ENCODE measurements at places on chromosomes 4 and X.
A peak's percentile ranks its signal among the peaks of the same experiment; 100 is the strongest.

- H3K4me3 ChIP-seq, result no peak overlapping the region
- no peak for DNase-seq
- no peak overlapping the region for H3K27ac ChIP-seq
- H3K4me1 ChIP-seq, result no peaks in the 10 kb centered on the region
- H3K36me3 ChIP-seq, result no peaks in the 10 kb centered on the region
Measured at GRCh38 chrX:43096830-43097229, 318.9 kb upstream of the PPP1R2C start.

DNA sequence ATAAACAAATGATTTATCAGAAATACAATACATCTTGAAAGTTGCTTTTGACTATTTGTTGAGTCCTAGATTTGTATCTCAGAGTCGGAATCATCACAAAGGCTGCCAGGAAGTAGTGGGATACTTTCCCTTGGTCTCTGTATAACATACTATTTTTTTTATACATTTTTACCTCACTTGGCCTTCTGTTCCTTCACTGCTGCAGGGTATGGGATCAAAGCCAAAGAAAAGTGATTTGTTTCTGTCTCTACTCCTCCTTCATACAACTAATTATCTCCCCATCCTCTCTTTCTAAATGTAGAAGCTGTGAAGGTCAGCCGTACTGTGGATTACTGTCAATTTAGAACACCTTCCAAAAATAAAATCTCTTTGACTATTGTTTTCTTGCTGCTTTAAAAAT lies 24.9 kb downstream of the PALLD start:
- H3K4me3 ChIP-seq, result no peak overlapping the region
- no peaks in the 10 kb centered on the region for H3K4me1 ChIP-seq
- no peaks in the 10 kb centered on the region for H3K27me3 ChIP-seq
- no peak overlapping the region for H3K27ac ChIP-seq
- DNase-seq, result no peak

- H3K4me3 ChIP-seq, result no peak overlapping the region
- no peaks in the 10 kb centered on the region for H3K27me3 ChIP-seq
- no peaks in the 10 kb centered on the region for H3K4me1 ChIP-seq
- no peak overlapping the region for H3K27ac ChIP-seq
Measured at GRCh38 chr4:168797738-168798375, 212.2 kb downstream of the CBR4 start.

DNA sequence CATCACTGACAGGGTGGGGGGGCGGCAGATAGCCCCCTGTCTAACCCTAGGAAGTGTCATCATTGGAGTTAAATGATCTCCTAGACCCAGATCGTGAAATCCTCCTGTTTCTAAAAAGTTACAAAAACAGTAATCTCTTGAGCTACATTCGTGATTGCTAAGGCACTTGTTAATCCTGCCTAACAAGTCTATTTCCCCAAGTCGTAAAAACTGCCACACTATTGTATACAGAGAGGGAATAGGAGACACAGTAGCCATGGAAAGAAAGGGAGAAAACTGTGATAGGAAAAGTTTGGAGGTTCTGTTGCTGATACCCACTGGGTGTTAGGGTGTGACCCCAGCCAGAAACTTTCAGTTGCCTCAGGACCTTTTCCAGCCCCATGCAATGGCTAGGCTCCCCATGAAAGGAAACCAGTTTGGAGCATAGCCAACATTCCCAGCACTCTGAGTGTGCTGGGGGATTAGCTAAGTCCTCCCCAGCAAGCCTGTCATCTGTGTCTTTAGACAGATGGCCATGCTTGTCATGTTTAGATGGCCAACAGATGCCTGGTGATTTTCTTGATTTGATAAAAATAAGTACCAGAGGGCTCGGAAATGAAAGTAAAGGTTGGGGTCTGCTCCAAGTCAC lies 63.3 kb upstream of the ANXA10 start:
- H3K27ac ChIP-seq, result no peak overlapping the region
- H3K36me3 ChIP-seq, result no peaks in the 10 kb centered on the region
- H3K4me1 ChIP-seq, result no peaks in the 10 kb centered on the region
- no peaks in the 10 kb centered on the region for H3K27me3 ChIP-seq

- H3K27ac ChIP-seq, result no peak overlapping the region
- no peaks in the 10 kb centered on the region for H3K4me1 ChIP-seq
- H3K36me3 ChIP-seq, result no peaks in the 10 kb centered on the region
- H3K4me3 ChIP-seq, result no peak overlapping the region
Measured at GRCh38 chr4:18882468-18882867, 860.9 kb upstream of the LCORL start.

GRCh38 chr4:88022289-88022688 lies 14.9 kb downstream of the PKD2 start:
- DNase-seq, result no peak
- no peaks in the 10 kb centered on the region for H3K4me1 ChIP-seq
- no peaks in the 10 kb centered on the region for H3K27me3 ChIP-seq
- peaks cover 17% of the 10 kb centered on the region for H3K36me3 ChIP-seq

DNA sequence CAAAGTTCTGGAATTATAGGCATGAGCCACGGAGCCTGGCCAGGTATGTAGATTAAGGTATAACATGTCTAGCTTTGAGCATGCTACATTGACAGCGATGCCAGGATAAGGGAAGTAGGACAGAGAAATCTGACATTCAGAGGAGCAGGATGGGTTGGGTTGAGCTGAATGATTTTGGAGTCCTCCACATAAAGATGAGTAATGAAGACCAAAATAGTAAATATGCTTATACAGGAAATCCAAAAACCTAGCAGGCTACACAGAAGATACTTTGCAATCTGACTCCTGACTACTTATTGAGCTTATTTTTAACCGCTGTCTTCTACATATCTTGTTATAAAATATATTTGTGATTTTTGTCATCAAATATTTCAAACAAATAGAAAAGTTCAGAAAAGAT lies 69.7 kb downstream of the PDGFC start:
- no peaks in the 10 kb centered on the region for H3K27me3 ChIP-seq
- no peak for DNase-seq
- H3K4me1 ChIP-seq, result no peaks in the 10 kb centered on the region

DNA sequence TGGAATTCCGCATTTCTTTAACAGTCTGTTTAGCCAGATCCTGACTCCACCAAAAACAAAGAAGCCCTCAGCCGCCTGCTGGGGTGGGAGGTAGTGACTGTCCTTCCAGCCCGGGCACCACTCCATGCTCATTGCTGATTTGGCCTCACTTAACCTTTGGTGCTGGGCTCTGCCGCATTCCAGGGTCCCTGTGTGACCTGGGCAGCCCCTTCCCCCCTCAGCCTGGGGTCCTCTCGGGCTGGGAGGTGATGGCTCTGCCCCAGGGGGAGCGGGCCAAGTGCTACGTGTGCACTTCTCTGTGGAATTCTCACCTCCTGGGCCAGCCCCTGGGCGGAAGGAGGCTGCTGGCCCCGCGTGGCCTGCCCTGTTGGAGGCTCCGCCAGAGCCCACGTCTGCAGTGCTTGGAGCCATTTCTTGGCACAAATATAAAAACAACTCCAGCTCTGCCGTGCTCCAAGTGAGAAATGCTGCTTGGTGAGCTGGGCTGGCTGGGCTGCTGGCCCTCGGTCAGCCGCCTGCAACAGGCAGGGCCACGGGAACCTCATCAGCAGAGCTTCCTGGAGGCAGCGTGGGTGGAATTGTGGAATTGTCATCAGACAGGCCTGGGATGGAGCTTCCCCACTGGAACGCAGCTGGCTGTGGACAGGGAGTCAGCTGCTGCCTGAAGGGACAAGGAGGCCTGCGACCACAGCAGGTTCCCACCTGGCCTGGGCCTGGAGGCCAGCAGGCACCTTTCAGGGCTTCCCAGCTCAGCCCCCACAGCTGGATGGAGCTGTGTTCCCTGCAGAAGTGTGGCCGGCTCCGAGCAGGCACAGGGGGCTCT lies 66.0 kb downstream of the TRMT44 start:
- H3K36me3 ChIP-seq, result peaks cover 8% of the 10 kb centered on the region
- peaks cover 72% of the 10 kb centered on the region for H3K4me1 ChIP-seq
- no peaks in the 10 kb centered on the region for H3K27me3 ChIP-seq
- DNase-seq, result peak; percentile 24
- peak overlapping the region; percentile 78 for H3K27ac ChIP-seq

DNA sequence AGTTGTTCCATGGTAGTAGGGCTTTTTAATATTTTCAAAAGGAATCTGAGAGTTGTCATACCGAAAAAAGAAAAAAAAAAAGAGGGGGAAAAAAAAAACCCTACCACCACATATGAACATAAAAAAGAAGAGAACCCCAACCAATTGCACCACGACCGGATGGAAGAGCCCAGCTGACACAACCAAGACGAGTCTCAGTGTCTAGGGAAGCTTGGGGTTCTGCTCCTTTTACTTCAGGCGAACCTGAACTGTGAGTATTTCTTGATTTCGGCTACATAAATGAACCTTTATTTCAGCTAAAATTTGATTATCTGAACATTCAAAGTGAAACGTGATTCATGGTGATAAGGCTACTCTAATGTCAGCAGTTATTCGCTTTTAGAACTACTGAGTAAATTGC lies at the start of gene GPR34:
GPR34 (plus strand) TSS at position 139 of the 400 bp plus-strand sequence. CDS start 6,661 bp downstream, outside the sequence.
- no peaks in the 10 kb centered on the region for H3K4me1 ChIP-seq
- H3K27me3 ChIP-seq, result peaks cover 3% of the 10 kb centered on the region
- H3K27ac ChIP-seq, result no peak within 1 kb of the TSS
- no peak for DNase-seq

DNA sequence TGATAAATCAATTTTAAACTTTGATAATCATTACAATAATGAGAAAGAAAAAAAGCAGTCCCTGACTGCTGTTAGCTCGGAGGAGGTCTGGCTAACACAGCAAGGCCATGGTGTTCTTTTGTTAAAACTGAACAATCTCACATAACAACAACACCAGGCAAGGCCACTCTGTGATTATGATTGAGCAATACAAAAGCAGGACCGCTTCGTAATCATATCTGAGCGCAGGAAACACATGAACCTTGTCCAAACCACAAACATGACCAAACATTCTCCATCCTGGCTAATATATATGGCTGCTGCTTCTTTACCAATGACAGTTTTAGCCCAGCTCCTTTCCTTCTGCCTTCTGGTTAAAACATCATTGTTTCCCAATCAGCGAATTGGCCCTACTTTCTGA lies 76.8 kb upstream of the DDX53 start:
- H3K27me3 ChIP-seq, result peaks cover 3% of the 10 kb centered on the region
- H3K4me3 ChIP-seq, result no peak overlapping the region
- H3K4me1 ChIP-seq, result no peaks in the 10 kb centered on the region
- no peak for DNase-seq
- no peaks in the 10 kb centered on the region for H3K36me3 ChIP-seq
- no peak overlapping the region for H3K27ac ChIP-seq

DNA sequence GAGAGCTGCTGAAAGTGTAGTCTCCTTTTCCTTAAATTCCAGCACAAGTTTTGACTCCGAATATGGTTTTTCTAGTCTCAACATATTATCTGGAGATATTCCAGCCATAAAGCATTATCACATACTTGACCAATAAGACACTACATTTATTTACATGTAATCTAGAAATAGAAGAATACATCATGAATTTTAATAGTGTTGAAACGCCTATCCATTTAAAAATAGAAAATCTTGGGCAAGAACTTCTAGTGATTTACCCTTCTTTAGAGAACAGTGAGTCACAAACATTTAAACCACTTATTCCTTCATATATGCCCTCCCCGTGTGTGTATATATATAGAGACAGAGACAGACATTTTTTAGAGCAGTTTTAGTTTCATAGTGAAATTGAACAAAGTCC lies 161.5 kb downstream of the SOWAHB start:
- DNase-seq, result no peak
- peaks cover 28% of the 10 kb centered on the region for H3K36me3 ChIP-seq
- H3K4me3 ChIP-seq, result no peak overlapping the region
- no peak overlapping the region for H3K27ac ChIP-seq
- H3K4me1 ChIP-seq, result peaks cover 11% of the 10 kb centered on the region
- H3K27me3 ChIP-seq, result no peaks in the 10 kb centered on the region

DNA sequence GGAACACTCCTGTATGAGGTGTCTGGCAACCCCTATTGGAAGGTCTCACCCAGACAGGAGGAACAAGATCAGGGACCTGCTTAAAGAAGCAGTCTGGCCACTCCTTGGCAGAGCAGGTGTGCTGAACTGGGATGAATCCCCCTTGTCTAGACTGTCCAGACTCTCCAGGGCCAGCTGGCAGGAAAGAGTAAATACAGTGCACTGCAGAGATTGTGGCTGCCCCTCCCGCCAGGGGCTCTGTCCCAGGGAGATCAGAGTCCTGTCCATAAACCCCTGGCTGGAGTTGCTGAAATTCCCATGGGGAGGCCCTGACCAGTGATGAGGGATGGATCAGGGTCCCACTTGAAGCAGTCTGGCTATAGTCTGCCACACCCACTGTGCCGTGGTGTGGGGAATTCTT lies 17.7 kb downstream of the STPG2 start:
- no peak overlapping the region for H3K4me3 ChIP-seq
- H3K27ac ChIP-seq, result no peak overlapping the region
- H3K4me1 ChIP-seq, result no peaks in the 10 kb centered on the region
- no peaks in the 10 kb centered on the region for H3K36me3 ChIP-seq

DNA sequence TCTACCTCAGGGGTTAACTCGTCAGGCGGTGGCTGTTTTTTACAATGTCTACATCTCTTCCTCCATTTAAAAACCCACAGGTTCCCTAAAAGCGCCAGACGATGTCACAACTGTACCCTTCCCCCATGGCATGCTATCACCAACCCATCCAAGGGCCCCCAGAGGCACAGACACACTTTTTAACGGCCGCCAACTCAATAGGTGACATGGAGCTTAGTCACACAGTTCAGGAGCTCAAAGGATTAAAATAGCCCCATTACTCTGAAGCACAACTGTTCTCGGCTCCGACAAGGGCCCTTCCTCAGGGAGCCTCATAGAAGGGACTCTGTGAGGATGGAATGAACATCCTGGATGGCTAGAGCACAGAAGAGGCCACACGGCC lies 12.4 kb downstream of the SH3KBP1 start:
- DNase-seq, result no peak
- H3K36me3 ChIP-seq, result no peaks in the 10 kb centered on the region
- no peak overlapping the region for H3K4me3 ChIP-seq
- H3K27me3 ChIP-seq, result peaks cover 4% of the 10 kb centered on the region
- peaks cover 5% of the 10 kb centered on the region for H3K4me1 ChIP-seq
- H3K27ac ChIP-seq, result no peak overlapping the region

DNA sequence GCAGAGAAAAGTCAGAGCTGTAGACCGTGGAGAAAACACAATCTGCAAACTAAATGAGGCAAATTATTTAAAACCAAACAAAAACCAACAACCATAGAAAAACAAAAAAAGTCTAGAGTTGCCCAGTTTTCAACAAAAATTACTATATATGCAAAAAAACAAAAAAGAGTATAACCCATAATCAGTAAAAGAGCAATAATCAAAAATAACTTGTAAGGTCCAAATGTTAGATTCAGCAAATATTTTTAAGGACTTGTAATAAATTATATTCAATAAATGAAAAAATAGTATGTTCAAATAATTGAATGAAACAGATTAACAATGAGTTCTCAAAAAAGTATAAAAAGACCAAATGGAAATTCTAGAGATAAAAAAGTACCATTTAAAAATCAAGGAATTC lies 130.5 kb downstream of the LRBA start:
- no peak for DNase-seq
- no peak overlapping the region for H3K4me3 ChIP-seq
- H3K27me3 ChIP-seq, result no peaks in the 10 kb centered on the region
- no peaks in the 10 kb centered on the region for H3K4me1 ChIP-seq
- H3K27ac ChIP-seq, result no peak overlapping the region

DNA sequence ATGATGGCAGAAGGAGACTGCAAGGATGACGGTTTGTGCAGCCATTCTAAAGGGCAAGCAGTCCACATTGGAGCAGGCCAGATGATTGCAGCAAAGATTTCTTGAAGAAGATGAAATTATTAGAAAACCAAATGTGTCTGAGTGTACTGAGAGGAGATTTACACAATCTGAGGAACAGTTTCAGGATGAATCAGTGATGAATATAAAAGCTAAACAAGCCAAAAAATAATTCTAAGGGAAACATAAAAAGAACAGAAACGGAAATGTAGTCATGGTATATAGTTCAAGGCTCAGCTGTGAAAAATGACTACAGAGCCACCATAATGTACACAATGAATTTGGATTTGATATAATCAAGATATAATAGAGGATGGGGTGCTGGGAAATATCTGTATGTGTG lies 168.5 kb downstream of the PDGFC start:
- no peaks in the 10 kb centered on the region for H3K4me1 ChIP-seq
- H3K27me3 ChIP-seq, result no peaks in the 10 kb centered on the region
- no peak for DNase-seq
- H3K36me3 ChIP-seq, result no peaks in the 10 kb centered on the region
- H3K27ac ChIP-seq, result no peak overlapping the region
